ENCODE measurements at places on chromosomes 16 and 17.
A peak's percentile ranks its signal among the peaks of the same experiment; 100 is the strongest.

- peak; percentile 32 for DNase-seq
Measured at GRCh38 chr16:425740-426114, 278 bp downstream of the RAB11FIP3 start.

DNA sequence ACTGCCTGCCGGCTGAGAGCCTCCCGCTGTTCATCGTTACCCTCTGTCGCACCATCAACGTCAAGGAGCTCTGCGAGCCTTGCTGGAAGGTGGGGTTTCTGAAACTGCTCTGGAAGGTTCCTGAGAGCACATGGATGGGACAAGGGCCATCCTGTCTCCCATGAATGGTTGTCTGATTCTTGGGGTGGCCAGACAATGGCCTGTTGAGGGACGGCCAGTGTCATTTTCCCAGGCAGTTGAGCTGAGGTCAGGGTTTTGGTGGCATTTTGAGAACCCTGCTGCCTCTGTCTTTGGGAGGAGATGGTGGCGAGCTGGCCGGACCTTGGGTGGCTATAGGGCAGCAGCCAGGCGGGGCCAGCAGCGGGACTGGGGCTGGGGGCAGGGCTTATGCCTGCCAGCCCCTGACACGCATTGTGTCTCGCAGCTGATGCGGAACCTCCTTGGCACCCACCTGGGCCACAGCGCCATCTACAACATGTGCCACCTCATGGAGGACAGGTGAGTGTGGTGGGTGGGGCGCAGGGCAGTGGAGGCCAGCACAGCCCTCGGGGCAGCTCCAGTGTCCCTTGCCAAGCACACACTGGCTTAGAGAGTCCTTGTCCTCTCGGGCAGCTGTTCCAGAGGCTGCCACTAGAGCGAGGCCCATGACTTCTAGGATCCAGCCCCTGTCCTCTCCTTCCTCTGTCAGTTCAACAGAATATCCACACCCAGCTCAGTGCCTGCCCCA is 9.1 kb downstream of the TSC2 start:
- DNase-seq = no peak

GRCh38 chr16:68379472-68380347 is 68.6 kb downstream of the SMPD3 start:
- DNase-seq = no peak

DNA sequence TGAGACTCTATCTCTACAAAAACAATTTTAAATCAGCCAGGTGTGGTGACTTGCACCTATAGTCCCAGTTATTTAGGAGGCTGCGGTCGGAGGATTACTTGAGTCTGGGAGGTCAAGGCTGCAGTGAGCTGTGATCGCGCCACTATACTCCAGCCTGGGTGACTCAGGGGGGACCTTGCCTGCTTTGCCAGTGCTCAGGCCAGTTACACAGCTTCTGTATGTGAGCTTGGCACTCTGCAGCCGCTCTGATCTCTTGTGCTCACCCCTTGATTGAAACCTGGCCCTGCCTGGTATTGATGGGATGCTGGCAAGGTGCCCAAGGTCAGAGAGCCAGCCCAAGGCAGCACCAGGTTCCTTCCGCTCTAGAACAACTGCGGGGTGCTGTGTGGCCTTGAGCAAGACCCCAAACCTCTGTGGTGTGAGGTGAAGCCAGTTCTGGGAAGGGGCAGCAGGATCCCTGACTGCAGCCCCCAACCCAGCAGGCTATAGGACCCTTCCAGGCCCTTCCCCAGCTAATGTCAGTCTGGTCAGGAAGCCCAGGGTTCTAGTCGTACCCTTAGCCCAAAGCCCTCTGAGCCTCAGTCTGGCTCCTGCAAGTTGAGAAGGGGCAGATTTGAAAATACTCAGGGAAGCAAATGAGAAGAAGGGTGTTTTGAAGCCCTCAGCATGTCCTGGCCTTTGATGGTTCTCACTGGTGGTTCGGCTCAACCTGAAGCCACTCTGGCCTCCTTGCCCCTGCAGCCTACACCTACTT is 18.9 kb downstream of the MMP15 start:
- no peak for DNase-seq

DNA sequence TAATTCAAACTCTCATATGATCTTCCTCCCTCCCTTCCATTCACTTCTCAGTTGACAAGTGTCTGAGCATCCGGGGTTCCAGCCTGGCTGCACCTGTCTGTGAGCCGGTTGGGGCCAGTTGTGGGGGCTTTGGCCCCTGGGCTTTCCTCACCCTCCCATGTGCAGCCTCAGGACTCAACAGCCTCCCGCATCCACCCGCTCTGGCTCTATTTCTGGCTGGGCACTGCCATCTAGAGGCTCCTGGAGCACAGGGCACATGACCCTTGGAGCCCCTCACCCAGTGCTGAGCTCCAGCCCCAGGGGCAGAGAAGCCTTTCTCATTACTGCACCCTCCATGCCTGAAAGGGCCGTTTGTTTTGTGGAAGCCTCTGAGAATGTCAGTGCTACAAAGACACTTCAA is 43.3 kb downstream of the HAPSTR1 start:
- DNase-seq = peak; percentile 80

DNA sequence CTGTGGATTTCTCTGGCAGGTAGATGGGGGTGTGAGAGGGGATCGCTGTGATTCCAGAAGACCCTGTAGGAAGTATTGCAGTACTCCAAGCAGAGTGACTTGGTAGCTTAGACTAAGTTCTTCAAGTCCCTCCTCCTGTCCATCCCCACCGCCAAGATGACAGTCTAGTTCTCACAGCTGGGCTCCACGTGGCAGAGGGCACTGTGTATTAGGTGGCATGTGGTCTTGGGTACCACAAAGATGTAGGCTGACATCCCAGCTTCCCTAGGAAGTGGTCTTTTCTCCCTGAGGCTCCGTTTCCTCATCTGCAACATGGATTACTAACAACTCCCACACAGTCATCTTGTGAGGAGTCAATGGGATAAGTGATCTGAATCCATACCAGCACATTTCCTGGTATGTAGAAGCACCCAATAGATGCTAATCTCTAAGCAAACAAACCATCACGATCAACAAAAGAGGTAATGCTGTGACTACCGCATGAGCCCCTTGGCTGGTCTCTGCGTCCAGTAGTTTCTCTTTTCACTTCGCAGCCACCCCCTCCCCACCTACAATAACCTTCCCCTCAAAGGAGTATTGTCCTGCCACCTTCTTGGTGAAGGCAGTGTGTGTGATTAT is 349.1 kb upstream of the EEF2KMT start:
- no peak for DNase-seq

GRCh38 chr17:57516290-57517230 is 228.5 kb downstream of the CCDC182 start:
- DNase-seq = no peak

GRCh38 chr17:19364699-19365498 is 2.4 kb upstream of the B9D1 start:
- no peak for DNase-seq

DNA sequence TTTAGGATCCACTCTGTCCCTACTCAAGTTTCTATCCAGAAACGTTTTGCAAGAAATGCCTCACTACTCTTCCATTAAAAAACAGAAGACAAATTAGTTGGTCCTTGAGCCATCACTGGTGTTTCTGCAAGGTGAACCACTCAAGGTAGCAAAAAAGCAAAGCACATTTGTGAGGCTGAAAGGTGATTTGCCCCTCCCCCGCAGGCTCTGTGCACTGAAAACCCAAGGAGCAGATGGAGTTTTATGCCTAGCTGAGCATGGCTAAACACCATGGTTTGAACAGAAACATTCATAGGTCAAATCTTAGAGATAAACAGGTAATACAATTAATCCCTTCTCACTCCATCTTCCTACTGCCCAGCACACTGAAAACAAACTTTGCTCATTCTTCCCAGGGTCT is 538.2 kb upstream of the CDH5 start:
- no peak for DNase-seq

- DNase-seq = no peak
Measured at GRCh38 chr17:28646039-28646754, 1.2 kb upstream of the BLTP2 start.

DNA sequence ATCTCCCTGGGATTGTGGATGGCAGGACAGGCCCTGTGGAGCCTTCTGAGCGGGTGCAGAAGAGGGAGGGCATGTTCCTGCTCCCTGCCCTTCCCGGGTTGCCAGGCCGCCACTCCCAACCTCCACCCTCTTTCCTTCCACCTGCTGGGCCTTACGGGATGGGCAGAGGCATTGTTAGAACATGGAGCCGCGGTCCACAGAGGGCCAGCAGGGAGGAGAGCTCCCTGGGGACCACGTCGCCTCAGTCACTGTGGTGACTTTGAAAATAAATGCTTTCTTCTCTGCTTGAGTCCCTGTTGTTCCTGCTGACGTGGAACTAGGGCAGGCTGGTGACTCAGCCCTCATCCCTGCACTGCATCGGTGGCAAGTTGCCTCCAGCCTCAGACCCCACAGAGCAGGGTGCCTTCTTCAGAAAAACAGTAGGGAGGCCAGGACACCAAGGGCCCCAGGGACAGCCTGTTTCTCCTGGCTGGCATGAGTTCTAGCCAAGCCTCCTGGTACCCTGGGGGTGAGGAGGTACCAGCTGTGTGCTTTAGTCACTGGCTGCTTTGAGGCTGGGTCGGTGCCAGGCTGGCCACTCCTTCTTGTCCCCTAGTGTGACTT is 224.9 kb downstream of the SEC14L1 start:
- DNase-seq = peak; percentile 2

Measured in WTC11 (cell line).